Right renal pelvis (tissue), 4 donors: ENCODE measurements at places on chromosomes 1 and 21. TPM values are rescaled to one million over a fixed set of nuclear protein-coding genes. Genes with fewer than 3 reads are reported as not detected.

The NTMT2 gene
- polyA plus RNA-seq, result not detected

The DIRAS3 gene
- 2.5 TPM for polyA plus RNA-seq

The TMEM59 gene
- polyA plus RNA-seq, result 376 TPM

The SPOCD1 gene
- 0.34 TPM for polyA plus RNA-seq

- DNase-seq, result no peak
Observed at GRCh38 chr1:220655509-220655908, 34.7 kb upstream of the C1orf115 start.

- no peak for DNase-seq
Observed at GRCh38 chr1:156880473-156880872, 13.0 kb upstream of the PEAR1 start.

DNA sequence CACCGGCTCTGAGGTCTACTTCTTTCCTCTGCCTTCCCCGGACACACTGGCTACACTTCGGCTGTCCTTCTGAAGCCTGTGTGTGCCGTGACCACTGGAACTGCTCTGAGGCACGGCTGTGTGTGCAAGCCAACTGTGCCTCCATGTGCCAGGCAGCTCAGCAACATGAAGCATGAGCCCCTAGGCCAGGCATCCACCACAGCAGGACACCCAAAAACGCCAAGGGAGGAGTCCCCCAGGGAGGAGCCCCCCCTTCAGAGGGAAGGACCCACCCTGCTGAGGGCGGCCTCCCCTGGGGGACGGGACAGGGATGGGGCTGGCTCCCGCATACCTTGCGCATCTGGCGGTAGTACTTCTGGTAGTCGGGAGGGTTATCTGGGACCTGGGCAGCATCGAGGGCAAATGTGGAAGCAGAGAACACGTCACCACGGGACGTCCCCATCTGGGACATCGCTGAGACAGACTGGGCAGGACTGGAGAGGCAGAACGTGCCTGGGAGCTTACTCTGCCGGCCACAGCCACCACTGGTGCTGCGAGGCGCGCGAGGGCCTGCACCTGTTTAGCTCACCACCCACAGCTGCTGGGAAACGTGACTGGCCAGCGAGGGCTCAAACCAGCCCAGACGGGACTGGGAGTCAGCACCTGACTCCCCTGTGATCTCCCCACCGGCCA is 20.5 kb downstream of the LSS start:
- DNase-seq, result no peak

DNA sequence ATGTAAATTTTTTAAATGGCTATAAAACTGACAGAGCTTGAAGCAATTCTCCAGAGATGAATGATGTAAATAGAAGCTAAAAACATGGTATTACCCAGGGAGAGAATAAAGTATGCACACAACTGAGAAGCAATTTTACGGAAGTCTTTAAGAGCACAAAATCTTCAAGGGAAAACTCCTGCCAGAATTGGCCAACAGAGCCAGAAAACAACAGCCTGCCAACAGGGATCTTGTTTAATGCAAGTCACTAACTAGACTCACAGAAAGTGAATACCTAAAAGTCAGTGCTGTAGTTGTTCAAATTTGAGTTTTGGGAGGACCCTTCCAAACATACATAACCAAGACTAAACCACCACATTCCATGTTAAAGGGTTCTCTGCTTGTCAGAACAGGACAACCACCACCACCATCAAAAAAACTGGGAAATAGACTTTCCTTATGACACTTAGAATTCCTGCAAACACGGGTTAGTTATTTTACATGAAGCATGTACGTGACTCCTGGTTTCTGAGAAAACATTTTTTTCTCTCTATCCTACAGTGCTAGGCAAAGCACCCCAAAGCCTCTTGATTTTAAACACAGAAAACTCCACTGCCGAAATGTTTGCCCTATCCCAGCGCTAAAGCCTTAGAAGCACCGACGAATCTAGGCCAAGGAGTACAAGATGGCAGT is 1.6 kb downstream of the EPS15 start:
- DNase-seq, result no peak

- DNase-seq, result no peak
Observed at GRCh38 chr21:29193901-29194300, 63.5 kb downstream of the MAP3K7CL start.

- DNase-seq, result no peak
Observed at GRCh38 chr1:89001510-89001909, 9.1 kb upstream of the KYAT3 start.

DNA sequence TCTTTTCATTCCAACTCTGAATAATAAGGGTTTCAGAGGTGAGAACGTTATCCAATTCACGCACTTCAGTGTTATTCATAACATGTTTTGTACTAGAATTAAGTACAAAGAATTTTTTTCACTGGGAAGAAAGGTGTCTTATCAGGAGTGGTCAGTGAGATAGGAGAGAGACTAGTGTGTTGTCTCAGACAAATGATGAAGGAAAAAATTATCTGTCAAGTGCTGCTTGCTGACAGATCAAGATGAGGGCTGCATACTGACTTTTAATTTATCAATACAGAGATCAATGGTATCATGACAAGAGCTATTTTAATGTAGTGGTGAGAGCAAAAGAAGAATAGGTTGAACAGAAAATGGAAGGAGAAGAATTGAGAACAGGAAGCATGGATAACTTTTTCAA is 402.4 kb downstream of the KCNT2 start:
- no peak for DNase-seq

- DNase-seq, result no peak
Observed at GRCh38 chr1:102098536-102098935, 101.8 kb upstream of the OLFM3 start.

DNA sequence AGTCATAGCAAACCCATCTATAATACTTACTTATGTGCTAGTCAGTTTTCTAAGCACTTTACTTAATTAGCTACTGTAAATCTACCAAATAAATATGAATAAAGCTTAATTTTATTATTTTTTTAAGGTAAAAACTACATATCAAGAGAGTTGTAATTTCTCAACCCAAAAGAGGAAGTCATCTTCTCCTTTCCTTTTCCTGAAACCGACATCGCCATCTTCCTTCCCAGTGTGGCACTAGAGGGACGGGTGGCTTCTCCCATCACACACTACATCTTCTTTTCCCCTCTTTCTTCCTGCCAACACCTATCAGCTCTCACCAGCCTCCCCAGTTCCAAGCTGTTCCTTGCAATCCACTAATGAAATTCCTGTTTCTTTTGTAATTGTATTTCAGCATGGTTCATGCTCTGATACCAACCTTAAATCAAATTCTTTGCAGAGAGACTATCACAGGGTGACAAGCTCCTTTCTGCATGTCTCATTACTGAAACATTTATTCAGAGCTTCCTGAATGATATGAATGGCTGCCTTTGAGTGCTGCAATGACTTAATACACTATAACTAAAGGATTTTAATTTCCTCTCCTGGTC is 251.6 kb upstream of the FAM78B start:
- DNase-seq, result no peak
